Activated naive CD8-positive, alpha-beta T cell treated with anti-CD3 and anti-CD28 coated beads, Interleukin-2, amount 50 U/mL, for 16 hours (primary cell): ENCODE measurements at places on chromosomes 2 and 18.

DNA sequence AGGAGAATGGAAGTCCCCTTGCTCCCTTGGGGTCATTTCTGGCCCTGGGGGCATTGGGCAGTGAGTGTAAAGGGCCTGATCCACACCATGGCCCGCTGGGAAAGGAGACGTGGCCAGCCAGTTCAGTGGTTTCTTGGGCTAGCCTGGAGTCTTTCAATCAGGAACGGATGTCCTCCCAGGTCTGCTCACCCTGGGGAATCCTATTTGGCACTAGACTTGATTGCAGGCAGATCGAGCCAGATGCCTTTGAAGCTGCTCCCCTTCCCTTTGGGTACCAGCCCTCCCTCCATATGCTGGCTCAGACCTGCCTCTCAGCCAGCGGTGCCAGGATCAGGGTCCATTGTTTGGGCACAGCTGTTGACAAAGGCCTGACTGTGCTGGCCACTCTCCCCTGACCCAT is 11.0 kb downstream of the FBLN7 start:
- DNase-seq = no peak

DNA sequence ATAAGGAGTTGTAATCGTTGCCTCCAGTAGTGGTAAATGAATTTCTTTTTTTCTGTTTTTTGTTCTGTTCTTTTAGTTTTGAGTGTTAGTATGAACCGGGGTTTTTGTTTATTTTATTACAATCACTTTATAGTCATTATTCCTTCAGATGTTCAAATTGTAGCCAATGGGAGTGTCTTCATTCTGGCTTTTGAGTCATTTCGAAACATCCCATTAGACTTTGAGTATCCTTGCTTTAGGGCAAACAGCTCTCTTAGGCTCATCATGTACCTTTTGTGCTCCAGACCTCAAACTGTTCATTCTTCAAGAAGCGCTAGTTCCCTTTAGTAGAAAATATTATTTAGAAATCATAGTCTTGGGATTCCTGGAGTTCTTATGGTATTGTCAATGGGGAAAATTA is 54.2 kb upstream of the PAX3 start:
- DNase-seq = no peak

GRCh38 chr2:3141696-3142095 is 235.9 kb downstream of the EIPR1 start:
- DNase-seq = no peak

- no peak for DNase-seq
Observed at GRCh38 chr2:12457831-12458230, 258.9 kb upstream of the TRIB2 start.

DNA sequence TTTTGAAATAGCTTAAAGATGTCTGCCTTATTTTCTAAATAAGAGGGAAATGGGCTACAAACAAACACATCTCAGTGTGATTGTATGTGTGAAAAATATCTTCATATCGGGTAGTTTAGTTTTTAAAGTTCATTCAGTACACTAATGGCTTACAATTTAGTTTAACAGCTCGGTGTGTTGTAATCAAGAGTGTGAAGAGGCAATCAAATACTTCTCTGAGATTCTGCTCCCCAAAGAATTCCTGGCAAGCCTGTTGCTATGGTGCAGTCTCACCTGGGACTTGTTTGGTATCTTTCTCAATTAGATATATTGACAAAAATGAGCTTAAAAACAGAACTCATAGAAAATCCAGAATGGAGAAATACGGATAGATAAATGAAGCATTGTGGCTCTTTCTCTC is 99.4 kb downstream of the PKP4 start:
- no peak for DNase-seq

DNA sequence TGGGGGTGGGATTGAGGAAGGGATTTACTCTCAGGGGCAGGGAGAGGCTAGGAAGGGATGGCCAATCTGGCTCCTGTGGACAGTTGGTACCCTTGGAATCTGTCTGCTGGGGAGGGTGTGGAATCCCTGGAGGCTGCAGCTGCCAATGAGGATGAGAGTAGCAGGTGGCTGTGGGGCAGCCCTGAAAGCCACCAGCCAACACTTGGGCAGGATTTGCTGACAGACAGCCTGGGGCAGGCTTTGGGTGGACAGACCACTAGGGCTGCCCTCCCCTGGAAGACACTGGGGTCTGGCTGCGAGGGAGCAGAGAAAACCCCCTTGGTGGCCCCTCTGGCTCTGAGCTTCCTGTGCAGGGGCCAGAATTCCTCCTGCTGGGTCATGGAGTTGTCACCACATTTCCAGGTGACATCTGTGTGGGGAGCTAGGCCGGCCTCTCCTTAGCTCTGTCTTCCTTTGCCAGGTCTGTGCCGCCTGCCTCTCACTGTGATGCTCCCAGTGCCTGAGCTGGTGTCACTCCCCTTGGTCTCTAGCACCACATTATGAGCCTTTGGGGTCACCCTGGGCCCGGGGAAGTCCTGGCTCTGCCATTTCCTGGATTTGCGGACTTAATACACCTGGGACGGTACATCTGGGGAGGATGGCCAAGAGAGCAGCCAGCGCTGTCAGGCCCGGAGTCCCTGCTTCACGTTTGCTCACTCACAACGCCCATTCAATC is 13.4 kb upstream of the ARHGEF4 start:
- DNase-seq = no peak

DNA sequence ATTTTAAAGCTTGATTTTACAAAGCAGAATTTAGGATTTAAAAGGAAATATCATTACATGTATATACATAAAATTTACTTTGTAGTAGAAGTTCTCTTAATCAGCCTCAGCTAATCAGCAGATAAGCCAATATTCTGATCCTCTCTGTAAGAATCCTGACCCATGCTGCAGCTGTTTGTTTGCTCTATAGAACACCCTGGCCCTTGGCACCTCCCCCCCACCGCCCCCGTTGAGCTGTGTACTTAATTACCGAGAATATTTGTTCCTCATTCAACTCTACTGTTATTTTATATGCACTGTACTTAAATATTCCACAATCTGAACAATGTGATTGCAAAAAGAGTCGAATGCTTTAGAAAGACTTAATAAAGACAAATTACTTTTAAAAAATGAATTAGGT is 98.0 kb downstream of the EVA1A start:
- no peak for DNase-seq

- DNase-seq = no peak
Observed at GRCh38 chr2:182929972-182930371, 63.5 kb upstream of the FRZB start.

DNA sequence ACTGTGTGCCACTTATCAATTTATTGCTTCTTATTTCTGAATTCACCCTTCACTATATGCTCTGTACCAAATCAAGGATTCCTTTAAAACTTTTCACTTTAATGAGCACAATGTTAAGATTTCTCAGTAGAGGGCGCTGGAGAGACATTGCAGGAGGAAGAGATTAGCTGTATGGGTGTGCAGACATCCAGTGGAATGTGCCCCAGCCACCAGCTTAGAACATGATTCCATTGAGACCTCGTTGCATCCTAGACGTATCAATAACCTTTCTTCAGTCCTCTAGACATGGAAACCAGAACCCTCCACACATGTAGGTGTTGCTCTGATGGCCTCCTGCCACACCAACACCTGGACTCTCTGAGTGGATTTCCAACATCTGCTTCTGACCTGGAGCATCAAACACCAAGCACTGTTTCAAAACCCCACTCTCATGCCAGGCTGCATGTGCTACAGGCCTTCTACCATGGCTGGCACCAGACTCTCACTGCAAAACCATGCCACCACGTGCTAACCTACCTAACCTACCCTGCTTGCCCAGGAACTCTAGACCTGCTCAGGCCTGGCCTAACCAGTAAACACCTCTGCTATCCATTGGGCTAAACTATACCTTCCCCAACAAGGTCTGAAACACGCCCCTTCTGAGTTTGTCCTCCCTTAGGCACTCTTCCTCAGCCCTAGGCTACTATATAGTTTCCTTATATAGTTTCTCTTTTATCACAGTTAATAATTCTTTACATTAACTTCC is 633.2 kb upstream of the PKDCC start:
- DNase-seq = no peak

DNA sequence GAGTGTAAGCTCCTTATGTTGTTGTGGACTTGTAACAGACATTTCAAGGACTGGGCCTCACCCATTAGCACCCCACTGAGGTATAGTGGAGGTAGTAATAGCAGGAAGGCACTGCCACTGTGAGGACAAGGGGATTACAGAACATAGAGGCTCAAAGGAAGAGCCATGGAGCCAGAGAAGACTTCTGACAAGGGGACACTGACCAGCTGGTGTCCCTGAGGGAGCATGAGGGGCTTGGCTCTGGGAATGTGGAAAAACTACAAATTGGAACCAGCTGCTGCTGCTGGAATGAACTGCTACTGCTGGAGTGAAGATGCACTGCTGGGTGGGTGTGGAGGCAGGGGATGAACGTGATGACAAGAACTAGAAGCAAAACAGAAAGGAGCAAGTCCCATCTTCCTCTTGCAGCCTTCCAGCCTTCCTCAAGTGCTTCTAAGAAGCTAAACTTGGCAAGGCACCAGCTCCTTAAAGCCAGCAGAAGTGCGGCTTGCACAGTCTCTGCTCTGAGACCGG is 167.3 kb upstream of the NOSTRIN start:
- no peak for DNase-seq

DNA sequence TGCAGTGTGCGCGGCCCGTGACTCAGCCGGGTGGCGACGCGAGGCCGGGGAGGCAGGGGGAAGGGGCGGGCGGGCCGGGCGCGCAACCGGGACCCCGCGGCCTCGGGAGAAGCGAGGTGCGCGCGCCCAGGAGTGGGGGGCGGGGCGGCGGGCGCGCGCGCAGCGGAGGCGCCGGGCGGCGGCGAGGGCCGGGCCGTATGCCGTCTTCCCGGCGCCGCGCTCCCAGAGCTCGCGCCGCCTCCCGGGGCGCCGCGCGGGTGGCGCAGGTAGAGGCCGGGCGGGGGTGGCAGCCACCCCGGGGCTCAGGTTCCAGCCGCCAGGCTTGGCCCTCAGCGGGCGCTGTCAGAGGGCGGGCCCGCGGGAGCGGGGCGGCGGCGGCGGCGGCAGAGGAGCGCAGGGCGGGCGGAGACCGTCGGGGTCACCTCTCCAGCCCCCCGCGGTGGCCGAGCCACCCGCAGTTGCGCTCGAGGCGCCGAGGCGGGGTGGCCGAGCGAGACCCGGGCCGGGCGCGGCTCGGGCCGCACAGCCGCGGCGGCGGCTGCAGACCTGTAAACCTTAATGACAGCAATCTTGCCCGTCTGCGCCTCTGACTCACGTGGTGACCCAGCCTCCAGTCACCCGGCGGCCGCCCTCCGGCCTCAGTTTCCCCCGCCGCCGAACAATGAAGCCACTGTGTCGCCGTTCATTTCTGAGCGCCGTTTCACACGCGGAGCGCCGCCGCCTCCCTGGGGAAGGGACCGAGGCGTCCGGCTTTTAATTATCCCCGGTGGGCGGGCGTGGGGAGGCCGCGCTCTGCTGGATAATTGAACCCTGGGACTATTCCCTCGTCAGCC is 25.3 kb upstream of the SMAD7 start:
- peak; percentile 12 for DNase-seq

DNA sequence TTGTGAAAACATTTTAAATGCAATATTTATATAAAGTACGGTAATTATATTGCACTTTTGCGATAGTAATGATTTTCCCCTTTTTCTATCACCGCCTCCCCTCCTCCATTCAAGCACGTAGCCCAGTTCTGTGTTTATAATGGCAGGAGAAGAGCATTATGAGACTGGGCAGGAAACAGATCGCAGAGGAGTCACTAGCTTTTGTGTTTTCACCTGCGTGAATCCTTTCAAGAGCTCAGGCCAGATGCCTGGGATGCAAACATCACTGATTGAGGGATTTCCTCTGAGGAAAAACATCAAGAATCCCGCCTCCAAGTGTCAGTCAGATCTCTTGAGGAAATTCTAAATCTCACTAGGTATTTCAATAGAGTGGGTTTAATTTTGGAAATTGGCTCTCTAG is 178.4 kb upstream of the FN1 start:
- no peak for DNase-seq

GRCh38 chr18:23951206-23951605 is 63.3 kb upstream of the TTC39C start:
- no peak for DNase-seq

DNA sequence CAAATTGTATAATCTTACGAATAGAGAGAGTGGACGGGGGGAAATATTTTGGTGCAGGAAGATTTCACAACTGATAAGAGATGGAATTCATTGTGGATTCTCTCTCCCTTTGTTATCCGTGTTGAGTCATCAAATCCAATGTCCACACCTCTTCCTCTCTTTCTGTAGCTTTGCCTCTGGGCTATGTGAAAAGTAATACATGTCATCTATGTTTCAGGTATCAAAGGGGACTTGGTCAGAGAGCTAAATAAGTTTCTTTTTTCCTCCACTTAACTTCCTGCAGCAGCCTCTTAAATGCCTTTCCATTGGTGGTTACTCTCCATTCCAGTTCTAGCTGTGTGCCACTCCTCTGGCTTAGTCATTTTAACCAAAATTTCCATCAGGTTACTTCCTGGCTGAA is 169.3 kb upstream of the NXPH2 start:
- no peak for DNase-seq

DNA sequence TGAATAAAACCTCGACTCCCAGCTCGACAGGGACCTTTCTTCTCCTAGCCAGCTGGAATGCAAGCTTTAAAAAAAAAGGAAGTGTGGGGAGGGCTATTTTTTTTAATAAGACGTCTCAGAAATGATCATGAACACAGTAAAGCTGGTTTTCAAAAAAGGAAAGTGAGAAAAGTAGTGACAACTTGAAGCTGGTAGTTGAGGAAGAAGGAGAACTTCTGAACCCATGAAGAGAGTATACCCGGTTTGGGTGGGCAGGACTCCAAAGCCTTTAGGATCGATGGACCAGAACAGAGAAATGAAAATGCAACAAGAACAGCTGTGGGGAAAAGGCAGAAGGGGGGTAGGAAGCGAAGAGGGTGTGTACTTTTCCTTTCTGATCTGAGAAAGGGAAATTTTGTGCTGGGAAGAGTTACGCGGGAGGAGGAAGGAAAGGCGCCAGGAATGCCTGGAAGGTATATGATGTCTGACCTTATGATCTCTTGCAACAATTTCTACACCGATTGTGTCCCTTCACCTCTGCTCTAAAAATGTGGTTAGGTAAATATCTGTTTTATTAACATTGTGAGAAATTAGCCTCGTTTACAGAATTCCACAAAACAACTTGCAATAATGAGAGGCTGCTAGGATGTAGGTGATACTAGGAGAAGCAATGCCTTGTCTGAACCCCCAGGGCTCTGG is 22.6 kb upstream of the CYP1B1 start:
- DNase-seq = no peak

DNA sequence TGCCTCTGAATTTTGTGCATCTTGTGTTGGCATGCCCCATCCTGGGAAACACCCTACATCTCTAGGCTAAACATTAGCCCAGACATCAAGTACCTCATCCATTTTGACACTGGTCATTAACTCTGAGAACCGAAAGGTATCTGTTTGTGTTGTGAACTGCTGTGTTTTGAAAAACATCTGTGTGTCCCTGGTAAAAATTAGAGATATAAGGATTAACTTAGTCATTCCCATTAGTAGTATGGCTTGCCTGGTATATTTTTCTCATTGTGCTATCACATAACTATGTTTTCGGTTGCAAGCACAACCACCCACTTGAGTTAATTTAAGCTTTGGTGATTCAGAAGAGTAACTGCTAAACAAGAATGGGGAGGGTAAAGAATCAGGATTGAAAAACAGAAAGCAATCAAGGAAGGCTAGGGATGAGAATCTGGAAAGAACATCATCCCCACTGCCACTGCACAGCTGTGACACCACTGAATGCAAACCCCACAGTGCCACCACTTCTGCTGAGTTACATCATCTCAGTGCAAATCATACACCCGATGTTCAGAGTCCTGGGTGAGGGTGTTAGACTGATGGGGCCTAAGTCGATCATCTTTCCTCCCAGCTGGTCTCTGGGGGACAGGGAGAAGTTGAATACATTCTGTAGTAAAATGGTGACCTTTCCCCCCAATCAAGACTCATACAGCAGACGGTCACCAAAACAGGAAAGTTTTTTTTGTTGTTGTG is 234.0 kb downstream of the EPHA4 start:
- DNase-seq = no peak
